Hematopoietic multipotent progenitor cell (in vitro differentiated cells): ENCODE measurements at places on chromosomes 1 and 21. TPM values are rescaled to one million over a fixed set of nuclear protein-coding genes. Genes with fewer than 3 reads are reported as not detected.

The PPIE gene
- total RNA-seq, result 29.9 TPM

The UBAP2L gene
- 83.2 TPM for total RNA-seq

The SYT14 gene
- not detected for total RNA-seq

The PI4KB gene
- total RNA-seq, result 70.0 TPM

The ZNF683 gene
- total RNA-seq, result 0.27 TPM

The IVL gene
- total RNA-seq, result not detected
